ENCODE measurements at places on chromosomes 2 and 18. TPM values are rescaled to one million over a fixed set of nuclear protein-coding genes. Genes with fewer than 3 reads are reported as not detected.

Gene TTN
- total RNA-seq = 153 TPM

Gene PRKAG3
- total RNA-seq = not detected

Gene CYRIA
- not detected for total RNA-seq

Gene UNC50
- total RNA-seq = 17.8 TPM

Gene GPAT2
- total RNA-seq = 2.0 TPM

Gene CCDC74A
- total RNA-seq = 0.49 TPM
